ENCODE measurements at places on chromosomes 2 and 18.

GRCh38 chr2:103268841-103269498 is 507.1 kb downstream of the TMEM182 start:
- DNase-seq = no peak

DNA sequence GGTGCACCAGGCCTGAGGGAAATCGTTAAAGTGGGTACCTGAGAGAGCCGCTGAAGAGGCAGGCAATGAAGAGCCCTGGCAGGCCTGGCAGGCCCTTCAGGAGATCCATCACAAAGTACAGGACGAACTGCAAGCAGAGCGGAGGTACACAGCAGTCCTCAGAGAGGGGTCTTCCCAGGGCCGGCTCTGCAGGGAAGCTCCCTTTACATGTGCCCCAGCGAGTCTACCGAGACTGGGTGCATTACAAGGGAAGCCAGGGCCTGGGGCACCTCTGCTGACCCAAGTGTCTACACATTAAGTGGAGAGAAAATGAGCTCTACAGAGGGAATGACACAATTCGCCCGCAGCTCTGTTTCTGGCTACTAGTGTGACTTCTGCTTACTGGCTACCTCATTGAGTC is 8.1 kb upstream of the ATRAID start:
- DNase-seq = no peak

GRCh38 chr2:200787351-200788120 is 24.2 kb upstream of the BZW1 start:
- no peak for DNase-seq

- peak; percentile 17 for DNase-seq
Measured at GRCh38 chr18:58180738-58181353, 136.8 kb downstream of the NEDD4L start.

DNA sequence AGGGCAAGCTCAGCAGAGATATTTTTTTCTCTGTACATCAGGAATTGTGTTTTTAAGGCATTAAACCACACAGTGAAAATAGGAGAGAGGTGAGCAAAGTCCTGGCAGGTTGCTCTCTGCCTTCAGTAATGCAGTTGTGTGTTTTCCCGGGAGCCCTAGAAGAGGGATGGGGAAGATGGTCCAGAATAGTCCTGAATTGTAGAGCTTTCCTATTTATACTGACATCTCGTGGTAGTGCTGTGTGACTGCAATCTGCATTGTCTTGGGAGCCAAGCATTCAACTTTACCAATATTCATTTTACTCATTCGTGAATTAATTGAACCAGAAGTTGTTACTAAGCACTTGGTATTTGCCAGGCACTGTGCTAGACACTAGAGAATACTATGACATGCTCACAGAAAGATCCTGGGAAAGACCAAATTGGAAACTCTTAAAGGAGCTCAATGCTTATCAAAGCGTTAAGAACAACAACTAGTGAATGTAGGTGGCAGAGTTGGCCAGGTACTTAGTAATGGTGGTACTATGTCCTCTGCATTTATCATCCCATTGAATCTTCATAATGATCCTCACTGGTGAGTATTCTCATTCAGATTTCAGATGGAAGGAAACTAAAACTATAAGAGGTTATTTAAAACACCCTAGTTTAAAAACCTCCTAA is 214.6 kb downstream of the TRIB2 start:
- no peak for DNase-seq

Data from activated T-helper 1 cell treated with anti-CD3 and anti-CD28 coated beads, Interleukin-2, amount 50 U/mL, for 16 hours (primary cell).